ENCODE measurements at places on chromosomes 5 and 9.

DNA sequence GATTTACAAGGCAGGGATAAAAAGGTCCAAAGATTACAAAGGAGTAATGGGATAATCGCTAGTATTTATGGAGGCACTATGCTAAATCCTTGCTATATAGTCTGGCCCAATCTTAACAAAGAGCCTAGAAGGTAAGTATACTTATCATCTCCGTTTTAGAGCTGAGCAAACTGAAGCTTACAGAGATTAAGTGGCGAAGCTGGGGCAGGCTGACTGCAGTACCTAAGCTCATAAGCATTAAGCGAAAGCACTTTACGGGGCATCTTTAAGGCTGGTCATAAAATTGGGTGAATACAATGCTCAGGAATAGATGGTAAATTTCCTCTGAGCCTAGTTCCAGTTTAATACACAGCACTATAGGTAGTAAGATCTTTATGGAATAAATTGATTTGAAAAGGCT, 30.0 kb upstream of the ZNF366 start:
- no peak for DNase-seq

DNA sequence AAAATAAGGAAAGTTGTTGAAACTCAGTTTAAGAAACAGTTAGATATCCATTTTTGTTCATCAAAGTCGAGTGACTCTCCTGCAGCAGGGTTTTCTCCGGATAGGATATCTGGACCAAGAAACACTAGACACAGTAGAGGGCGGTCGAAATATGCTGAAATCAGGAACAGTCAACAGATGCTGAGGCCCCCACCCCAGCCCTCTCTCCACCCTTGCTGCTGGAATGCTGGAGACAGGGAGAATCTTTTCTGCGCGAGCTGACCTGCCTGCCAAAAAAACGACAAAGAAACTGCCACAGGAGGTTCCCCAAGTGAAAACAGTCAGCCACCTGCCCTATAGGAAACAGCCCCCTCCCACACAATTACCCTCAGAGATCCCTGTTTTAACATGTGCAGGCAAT, 4.3 kb upstream of the IL13 start:
- no peak for DNase-seq

DNA sequence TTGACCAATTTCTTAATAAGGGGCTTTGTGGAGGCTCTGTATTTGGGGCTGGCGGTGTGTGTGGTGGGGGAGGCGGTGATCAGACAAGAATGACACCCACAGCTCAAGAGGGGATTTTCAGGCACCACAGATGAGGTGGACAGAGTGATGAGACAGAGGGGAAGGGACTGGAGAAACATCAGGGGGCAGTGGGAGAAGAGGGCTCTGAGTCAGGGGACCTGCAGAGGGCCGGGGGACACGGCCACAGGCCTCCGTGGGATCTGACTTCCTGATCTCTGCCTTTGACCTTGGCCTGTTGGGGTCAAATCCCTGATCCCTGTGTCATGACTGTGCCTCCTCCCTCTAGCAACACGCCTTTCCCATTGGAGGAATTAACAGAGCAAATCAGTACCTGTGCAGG, 197.7 kb downstream of the C9orf50 start:
- no peak for DNase-seq

GRCh38 chr5:57298985-57299491, 125.2 kb downstream of the GPBP1 start:
- DNase-seq, result no peak

DNA sequence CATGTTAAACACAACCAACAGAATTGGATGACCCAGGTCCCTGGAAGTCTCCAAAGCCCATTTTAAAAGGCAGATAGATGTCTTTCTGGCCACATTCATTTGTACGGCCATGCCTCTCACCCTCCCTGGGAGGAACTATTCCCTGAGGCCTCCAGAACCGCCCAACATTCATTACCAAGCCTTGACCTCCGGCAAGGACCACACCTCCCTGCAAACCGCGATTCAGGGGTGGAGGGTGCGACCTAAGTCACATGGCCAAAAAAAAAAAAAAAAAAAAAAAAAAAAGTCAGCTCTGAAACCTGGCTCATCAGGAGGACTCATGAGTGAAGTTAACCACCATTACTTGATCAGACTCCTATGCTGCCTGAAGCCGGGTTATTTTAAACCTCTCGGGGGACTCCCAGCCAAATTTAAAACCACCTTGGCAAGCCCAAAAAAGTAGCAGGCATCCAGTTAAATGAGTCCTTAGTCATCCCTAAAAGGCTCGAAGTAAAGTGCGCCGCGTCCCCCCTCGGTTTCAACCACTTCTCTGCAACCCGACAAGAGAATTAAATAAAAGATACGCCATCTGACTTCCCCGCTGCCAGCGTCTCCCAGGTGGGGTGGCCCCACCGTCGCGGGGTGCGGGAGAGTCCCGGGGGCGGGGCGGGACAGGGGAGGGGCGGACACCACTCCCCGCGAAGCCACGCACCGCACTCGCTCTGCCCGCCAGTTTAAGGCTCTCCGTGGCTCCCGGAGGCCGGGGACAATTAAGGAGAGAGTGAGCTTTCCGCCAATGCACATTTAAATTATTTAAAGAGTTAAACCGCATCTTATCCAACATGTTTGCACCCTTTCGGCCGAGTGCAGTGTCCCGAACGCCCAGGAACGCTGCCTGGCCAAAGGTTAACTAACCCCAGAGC, 2.3 kb downstream of the KLF9 start:
- no peak for DNase-seq

GRCh38 chr9:135216791-135217441, 129.4 kb downstream of the OLFM1 start:
- no peak for DNase-seq

DNA sequence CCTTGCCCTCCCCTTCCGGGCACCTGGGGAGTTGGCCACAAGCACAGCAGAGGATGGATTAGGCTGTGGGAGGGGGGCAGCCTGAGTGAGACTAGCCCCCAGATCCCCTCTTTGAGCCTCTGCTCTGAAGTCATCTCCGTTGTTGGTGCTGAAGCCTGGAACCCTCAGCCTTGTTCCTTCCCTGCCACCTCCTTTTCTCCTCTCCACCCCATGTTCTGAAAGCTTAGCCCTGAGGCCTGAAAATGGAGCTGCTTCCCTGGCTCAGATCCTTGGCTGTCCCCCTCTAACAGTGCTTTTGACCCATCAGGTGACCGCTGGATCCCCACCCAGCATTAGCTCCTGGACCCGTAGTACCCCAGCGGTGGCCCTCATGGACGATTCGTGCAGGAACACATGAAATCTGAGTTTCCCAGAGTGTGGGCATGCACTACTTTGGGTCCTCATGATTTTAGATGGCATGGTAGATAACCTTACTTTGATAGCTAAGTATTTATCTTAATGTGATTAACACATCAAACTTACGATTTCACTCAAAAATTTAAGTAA, 21.6 kb upstream of the ANGPTL2 start:
- DNase-seq, result no peak

DNA sequence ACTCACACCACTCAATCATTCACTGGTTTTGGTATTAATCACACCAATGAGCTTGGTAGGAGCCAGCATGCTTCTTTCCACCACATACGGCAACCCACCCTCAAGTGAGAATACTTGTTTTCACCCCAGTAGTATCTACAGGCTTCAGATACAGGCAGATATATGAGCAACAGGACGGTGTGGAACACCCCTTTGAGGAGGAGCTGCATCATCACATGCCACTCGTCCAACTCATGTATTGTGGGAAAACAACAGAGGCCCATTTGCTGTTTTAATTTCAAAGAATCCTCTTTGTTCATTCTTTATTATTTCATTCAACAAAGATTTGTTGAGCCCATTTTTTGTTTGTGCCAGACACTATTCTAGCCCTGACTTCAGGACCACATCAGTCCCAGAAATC, 46.0 kb downstream of the RORB start:
- DNase-seq, result no peak

DNA sequence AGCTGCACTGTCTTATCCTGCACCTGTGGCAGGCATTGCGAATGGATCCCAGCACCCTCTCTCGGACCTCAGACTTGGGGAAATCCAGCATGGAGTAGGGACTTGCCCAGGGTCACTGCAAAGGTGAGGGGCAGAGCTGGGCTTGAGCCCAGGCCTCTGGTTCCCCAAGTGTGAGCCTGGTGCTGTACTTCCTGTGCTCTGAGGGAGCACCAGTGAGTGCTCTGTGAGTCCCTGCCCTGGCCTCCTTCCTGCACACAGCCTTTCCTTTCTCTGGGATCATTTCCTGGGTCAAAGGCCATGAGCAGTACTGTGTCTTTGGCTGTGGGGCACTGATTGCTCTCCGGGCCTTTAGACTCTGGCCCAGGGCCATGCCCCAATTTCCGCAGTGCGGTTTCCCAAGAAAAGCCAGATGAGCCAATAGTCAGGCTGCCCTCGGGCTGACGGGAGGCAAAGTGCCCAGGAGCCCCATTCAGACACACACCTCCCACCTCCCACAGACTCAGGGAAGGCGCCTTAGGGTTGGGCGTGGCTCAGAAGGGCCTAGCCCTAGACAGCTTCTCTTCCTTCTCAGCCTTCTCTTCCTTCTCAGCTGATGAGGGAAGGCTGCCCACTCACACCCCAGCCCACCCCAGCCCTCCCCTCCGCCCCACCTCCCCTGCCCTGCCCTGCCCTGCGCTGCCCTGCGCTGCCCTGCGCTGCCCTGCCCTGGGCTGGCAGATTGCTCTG, 23.3 kb upstream of the TRIM14 start:
- no peak for DNase-seq

- DNase-seq, result no peak
Measured at GRCh38 chr5:84816746-84817547, 432.3 kb upstream of the EDIL3 start.

- no peak for DNase-seq
Measured at GRCh38 chr5:67816456-67816855, 399.1 kb upstream of the PIK3R1 start.

DNA sequence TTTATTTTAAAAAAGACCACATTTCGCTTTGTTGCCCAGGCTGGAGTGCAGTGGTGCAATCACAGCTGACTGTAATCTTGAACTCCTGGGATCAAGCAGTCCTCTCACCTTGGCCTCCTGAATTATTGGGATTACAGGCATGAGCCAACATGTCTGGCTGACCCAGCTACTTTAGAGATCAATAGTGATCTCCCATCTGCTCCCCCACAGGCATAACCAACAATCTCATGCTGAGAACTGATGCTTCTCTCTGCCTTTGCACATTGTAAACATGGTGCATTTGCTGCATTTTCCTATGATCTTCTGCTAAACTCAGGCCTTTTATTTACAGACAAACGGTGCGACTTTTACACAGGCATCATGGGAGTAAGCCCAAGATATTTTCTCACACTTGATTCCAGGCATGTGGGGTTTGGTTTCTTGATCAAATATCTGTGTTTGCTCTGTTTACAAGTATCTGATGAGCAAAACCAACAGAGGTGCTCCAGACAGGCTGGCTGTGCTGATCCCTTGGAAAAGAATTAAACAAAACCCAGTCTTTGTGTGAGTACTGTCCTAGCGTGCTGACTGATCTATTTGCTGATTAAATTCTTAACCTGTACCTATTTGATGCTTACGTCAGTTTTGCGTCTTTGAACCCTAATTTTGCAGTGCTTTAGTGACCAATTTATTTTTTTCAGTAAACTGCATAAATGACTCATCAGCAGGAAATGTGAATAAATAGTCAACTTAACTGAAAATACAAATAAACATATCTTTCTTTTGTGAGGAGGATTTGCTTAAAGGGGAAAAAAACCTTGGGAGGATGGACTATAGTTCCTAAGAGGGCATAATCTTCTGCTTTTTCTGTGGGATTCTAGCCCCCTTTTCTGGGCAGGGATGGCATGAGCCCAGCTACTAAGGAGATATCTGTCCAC, 191.7 kb upstream of the NR3C1 start:
- DNase-seq, result no peak

- no peak for DNase-seq
Measured at GRCh38 chr9:80937645-80938044, 751.7 kb downstream of the TLE1 start.

DNA sequence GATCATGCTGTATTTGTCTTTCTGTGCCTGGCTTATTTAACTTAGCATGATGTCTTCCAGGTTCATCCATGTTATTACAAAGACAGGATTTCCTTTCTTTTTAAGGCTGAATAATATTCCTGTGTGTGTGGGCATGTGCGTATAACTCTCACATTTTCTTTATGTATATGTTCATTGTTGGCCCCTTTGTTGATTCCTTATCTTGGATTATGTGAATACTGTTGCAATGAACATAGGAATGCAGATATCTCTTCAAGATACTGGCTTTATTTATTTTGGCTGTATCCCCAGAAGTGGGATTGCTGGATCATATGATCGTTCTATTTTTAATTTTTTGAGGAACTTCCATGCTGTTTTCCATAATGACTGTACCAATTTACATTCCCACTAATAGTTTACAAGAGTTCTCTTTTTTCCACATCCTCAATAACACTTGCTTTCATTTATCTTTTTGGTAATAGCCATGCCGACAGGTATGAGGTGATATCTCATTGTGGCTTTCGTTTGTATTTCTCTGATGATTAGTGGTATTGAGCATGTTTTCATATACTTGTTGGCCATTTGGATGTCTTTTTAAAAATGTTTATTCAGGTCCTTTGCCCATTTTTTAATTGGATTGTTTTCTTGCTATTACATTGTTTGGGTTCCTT, 38.0 kb downstream of the CREBRF start:
- DNase-seq, result no peak

- no peak for DNase-seq
Measured at GRCh38 chr5:3349704-3350565, 245.7 kb upstream of the IRX1 start.

- DNase-seq, result no peak
Measured at GRCh38 chr9:134388289-134388808, 62.1 kb downstream of the RXRA start.

DNA sequence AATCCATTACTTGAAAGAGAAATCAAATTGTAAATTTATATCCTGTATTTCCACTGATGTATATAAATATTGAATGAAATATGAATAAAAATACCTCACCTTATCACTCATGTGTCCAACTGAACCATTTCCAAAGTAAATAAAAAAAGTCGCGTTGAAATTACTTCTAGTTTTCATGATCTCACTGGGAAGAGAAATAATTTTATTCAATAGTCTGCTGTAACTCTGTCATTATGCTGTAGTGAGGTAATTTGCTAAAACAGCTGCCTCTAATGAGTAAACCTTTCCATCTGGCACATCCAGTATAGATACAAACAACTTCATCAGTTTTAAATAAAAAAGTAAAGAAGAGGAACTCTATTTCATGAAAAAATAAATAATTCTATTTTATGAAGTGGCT, 611.5 kb downstream of the ZNF608 start:
- no peak for DNase-seq

DNA sequence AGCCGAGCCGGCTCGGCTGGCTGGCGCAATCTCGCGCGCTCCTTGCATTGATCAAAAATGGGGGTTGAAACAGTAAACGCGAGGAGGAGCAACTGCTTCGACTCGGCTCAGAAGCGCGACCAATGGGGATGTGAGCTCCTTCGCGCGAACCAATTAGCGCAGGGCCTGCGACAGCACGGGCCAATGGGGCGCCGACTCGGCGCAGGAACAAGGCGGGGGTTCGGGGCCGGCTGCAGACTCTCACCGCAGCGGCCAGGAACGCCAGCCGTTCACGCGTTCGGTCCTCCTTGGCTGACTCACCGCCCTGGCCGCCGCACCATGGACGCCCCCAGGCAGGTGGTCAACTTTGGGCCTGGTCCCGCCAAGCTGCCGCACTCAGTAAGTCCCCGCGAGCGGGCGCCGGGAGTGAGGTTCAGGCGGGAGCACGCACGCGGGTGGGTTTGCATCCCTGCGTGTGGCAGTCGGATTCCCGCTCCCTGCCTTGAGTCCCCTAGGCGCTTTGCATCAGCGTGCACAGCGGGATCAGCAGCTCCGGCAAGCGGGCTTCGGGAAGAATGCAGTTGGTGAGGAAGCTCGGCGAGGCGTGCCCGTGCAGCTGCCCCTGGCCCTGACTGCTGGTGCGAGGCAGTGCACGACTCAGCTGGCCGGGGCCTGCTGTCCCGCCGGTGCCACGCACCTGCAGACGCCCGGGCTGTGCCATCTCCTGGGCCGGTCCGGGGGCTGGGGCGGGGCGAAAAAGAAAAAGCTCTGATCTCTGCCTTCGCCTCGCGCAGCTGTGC, at the start of gene PSAT1:
Gene PSAT1 (plus strand): TSS at position 233 of the 779 bp plus-strand sequence. CDS start 86 bp downstream, at position 319.
- DNase-seq, result no peak
